NCI-H1417 treated with DMSO at 0.1 percent for 48 hours (cell line): ENCODE measurements at places on chromosomes 12 and 14.

- DNase-seq: no peak
Observed at GRCh38 chr12:111105294-111105693, 184.9 kb upstream of the MYL2 start.

DNA sequence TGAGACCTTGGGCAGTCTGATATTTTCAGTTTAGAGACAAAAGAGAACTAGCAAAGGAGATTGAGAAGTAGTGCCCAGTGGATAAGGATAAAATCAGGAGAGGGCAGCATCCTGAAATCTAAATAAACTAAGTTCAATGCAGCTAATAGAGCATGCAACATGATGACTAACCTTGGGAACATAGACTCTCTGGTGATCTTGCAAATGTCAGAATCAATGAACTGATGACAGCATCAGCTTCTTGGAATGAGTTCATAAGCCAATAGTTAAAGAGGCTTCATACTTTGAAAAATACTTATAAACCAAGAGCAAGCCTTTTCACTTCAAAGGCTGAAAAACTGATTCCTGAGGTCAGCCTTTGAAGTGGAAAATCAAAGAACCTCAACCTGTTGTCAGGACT is 8.2 kb downstream of the TAS2R19 start:
- DNase-seq: no peak

GRCh38 chr14:99246536-99247097 is 25.4 kb downstream of the BCL11B start:
- no peak for DNase-seq

DNA sequence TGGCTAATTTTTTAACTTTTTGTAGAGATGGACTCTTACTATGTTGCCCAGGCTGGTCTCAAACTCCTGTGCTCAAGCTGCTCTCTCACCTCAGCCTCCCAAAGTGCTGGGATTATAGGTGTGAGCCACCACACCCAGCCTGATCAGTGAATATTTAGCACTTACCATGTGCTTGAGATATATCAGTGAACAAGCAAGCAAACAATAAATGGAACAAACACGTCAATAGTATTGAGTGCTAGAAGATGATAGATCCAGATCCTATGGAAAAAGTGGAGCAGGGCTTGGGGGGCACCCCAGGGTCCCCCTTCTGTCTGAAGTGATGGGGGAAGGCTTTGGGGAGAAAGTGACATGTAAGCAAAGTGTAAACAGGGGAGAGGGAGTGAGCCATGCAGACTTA is 83.8 kb downstream of the NT5DC3 start:
- no peak for DNase-seq

DNA sequence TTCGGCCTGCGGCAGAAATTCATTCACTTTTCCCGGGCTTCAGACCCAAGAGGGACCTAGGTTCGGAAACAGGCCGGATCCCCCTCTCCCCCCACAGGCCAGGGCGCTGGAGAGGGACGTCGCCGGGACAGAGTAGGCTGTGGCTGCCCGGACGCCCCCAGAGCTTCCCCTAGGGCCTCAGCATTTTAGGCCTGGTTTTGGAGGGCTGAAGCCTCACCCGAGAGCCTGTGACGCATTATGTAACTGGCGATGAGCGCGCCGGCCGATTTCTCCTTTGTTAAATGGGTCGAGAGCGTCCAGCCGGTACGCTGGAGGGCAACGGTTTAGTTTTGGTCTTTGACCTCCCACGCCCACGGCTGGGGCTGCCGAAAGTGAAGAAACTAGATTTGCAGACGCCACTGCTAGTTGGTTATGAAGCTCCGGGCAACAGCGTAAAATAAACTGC is 657 bp downstream of the PEBP1 start:
- DNase-seq: no peak

GRCh38 chr12:116441292-116441691 is 117.9 kb upstream of the MAP1LC3B2 start:
- DNase-seq: no peak

DNA sequence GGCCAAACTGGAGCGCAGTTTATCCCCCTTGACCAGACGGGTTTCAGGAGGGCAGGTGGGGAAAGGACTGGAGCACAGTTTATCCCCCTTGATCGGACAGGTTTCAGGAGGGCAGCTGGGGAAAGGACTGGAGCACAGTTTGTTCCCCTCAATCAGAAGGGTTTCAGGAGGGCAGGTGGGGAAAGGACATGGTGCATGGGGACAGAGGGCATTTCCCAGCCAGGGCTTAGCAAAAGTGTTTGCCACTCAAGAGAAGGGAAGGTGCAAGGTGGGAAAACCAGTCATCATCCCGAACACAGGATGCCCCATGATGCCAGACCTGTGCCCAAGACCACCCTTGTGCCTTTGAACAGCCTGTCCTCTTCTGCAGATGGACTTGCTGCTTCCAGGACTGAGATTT is 54.7 kb downstream of the SPTB start:
- DNase-seq: no peak

- no peak for DNase-seq
Observed at GRCh38 chr12:117227000-117227653, 36.9 kb upstream of the FBXO21 start.

DNA sequence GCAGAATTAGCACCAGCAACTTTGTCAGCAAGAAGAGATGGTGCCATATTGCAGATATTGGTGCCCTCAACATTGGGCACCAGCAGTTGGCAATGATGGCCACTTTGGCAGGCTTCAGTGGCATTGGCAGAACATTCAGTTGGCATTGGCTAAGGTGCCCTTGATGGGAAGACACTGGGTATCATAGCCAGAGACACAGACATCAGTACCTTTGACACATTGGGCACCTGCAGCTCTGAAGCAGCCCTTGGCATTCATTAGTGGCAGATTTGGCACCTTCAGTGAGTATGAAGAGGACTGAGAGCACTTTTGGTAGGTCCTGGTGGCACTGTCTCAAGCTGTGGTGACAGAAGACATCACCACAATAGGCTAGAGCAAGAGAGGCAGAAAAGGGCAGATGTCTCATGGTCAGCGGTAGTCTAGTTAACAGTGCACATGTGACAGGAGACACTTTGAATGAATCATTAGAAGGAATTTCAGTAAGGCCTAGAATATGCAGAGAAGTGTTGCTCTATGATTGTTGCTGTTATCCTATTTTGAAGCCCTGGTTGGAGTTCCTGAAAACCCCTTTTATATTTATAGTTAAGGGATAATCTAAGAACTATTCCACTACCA is 422.2 kb downstream of the APAF1 start:
- no peak for DNase-seq

- DNase-seq: no peak
Observed at GRCh38 chr14:100850841-100851585, 25.1 kb downstream of the MEG3 start.

DNA sequence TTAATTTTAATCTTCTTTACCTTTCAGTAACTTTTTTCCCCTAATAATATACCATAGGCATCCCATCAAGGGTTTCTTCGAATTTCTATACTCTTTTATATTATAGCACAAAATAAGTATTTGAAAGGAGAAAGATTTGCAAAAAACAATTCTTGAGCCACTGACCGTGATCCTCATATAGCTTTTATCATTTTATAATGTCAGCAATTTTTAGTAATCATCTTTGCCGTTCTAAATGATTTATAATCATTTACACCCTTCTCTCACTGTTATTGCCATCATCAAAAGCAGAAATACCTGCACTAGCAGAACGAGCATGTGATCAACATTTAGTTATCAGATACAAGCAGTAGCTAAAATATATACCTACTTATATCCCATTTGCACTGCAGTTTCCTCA is 16.9 kb downstream of the PTPRQ start:
- no peak for DNase-seq

GRCh38 chr12:25594376-25594775 is 41.3 kb upstream of the LMNTD1 start:
- no peak for DNase-seq

GRCh38 chr12:1073652-1074051 is 82.6 kb downstream of the ERC1 start:
- DNase-seq: no peak

GRCh38 chr14:88194531-88194930 is 128.5 kb downstream of the KCNK10 start:
- no peak for DNase-seq

GRCh38 chr14:20611277-20611676 is 20.1 kb upstream of the RNASE12 start:
- no peak for DNase-seq

DNA sequence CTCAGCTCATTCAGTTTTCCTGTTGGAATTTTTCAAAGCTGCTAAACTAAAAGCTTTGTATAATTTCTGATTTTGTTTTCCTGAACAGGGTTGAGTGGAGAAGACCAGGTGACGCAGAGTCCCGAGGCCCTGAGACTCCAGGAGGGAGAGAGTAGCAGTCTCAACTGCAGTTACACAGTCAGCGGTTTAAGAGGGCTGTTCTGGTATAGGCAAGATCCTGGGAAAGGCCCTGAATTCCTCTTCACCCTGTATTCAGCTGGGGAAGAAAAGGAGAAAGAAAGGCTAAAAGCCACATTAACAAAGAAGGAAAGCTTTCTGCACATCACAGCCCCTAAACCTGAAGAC is 367.1 kb upstream of the OR4E1 start:
- DNase-seq: no peak

- DNase-seq: no peak
Observed at GRCh38 chr12:109503611-109504010, 26.2 kb downstream of the UBE3B start.

DNA sequence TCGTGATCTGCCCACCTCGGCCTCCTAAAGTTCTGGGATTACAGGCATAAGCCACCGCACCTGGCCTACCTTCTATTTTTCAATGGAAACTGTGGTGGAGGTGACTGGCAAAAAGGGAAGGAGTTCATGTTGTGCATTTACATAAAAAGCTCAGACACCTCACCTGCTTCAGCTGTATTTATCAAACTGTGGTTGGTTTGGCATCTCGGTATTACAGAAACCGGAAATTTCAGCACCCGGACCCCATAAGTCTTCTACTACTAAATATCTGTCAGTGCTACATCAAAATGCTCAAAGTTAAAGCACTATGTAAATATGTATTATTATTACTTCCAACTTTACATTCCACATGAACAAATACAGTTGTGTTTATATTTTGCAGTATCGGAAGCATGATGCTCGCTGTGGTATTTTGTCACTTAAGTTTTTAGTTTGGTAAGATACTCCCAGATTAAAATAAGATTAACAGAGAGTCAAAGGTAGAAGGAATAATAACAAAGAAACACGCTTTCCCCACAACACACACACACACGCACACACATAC is 95.4 kb downstream of the ITPR2 start:
- no peak for DNase-seq

GRCh38 chr12:29208936-29209701 is 60.0 kb downstream of the FAR2 start:
- DNase-seq: no peak

DNA sequence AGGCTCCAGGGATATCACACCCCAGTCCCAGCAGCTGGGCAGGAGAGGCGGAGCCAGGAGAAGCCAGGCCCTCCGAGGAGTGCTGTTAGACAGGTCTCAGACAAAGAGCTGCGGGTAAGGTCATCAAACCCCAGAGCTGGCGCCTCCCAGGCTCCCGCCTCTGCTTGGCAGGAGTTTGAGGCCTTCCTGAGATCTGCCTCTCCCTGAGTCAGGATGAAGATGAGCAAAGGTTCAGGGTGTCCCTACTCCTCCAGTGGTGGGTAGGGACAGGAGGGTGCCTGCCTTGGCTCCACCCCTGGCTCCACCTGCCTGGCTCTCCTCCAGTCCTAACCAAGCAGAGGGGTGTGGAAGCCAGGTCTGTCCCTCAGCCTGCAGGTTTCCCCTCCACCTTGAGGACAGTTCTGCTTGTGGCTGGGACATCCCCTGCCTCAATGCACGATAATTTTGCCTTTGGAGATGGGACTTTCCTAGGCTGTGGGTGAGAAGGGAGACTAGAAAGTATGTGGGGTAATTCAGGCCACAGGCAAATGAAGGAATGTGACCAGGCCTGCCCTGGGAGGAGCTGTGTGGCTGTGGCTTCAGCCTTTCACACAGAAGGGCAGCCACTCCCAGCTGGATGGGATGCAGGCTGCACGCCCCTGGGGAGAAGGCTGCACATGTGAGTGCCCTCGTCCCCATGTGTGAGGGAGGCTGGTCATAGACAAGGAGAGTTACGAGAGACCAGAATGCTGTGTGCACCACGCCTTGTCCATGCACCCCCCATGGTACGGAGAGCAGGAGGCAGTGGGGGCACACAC is 2.2 kb downstream of the PLEKHG6 start:
- no peak for DNase-seq

- no peak for DNase-seq
Observed at GRCh38 chr14:33755358-33755757, 195.5 kb downstream of the EGLN3 start.
